Right renal pelvis (tissue), 4 donors: ENCODE measurements at places on chromosomes 2 and 18. TPM values are rescaled to one million over a fixed set of nuclear protein-coding genes. Genes with fewer than 3 reads are reported as not detected.

DNA sequence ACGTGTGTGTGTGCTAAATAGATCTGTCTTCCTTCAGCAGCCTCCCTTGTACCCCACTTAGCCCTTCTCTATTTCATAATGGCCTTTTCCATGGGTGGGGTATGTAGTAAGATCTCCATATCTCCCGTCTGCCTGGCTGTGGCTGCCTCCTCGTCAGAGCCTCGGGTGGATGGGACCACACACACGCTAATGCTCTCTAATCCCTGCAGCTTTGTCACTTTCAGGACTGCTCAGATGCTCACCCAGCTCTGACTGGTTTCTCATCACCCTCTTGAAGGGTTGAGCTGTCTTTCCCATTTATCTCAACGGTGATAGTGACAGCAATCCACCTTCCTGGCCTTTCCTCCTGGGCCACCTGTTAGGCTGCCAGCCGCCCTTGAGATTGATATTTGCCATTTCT lies 95.3 kb downstream of the DCC start:
- DNase-seq: no peak

- DNase-seq: peak; percentile 18
These were observed 1.2 kb downstream of the STK17B start for GRCh38 chr2:196170213-196170605.

GRCh38 chr2:134574611-134575330 lies 144.0 kb downstream of the TMEM163 start:
- DNase-seq: no peak

GRCh38 chr2:197200051-197200761 lies 110.4 kb downstream of the ANKRD44 start:
- no peak for DNase-seq

DNA sequence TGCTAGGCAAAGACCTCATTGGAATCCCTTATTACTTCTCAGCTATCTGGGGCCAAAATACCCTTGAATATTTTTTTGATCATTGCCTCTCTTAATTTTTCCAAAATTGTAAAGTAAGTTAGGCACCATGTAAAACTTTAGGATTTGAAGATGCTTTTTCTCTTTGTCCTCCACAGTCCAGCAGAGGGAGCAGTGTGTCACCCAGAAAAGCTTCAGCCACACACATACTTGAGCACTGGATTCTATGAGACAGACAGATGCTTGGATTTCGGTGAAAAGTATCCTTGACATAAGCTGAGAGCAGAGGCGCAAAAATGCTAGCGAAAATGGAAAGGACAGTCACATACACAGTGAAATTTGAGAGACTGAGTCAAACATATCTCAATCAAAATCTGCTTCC lies 74.7 kb upstream of the KCNJ3 start:
- DNase-seq: peak; percentile 20

DNA sequence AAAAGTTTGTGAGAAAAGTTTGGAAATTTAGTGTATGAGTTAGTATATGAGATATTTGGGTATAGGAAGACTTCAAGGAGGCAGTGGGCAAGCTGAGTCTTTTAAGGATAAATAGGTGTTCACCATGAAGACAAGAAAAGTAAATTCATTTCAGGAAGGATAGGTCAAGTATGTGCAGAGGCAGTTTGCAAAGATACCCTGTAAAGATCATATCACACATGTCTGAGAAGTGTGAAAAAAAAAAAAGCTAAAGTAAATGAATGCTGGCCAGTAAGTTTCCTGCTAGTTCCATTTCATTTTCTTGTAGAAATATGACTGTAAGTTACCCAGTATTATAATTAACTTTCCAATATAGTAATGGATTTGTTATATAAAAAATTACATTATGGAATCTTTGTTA lies 131.0 kb downstream of the PHLPP1 start:
- no peak for DNase-seq

- DNase-seq: no peak
These were observed 227.6 kb downstream of the SATB2 start for GRCh38 chr2:199230091-199230490.

DNA sequence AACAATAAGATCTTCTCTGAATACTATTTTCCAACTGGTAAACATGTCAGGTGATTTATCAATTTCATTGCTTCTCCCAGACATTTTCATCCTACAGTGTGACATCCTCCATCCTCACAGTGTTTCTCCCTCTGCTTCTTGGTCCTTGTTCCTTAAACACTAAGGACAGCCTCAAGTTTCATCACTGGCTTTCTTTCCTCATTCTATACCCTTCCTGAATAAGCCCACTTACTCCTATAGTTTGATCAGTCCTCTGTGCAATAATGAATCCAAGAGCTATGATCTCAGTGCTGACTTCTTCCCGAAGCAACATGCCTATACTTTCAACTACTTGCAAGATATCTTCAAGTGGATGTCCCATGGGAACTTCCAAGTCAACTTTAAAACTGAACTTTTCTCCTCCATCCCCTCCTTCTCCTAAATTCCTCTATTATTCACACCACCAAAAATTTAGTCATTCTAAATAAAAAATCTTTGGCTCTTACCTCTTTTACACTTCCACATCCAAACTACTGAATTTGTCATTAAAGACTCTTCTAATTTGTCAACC lies 87.6 kb downstream of the FAM228A start:
- DNase-seq: no peak

DNA sequence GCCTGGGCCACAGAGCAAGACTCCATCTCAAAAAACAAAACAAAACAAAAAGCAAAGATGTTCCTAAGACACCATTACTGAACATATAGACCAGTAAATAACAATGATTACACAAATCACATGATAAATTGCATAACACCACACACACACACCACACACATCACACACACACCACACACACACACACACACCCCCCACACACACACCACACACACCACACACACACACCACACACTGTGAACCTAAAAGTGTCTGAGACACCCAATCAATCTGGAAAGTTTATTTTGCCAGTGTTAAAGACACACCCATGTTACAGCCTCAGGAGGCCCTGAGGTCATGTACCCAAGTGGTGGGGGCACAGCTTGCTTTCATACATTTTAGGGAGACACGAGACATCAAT lies 62.6 kb upstream of the ASAP2 start:
- DNase-seq: no peak

- no peak for DNase-seq
These were observed 618.4 kb downstream of the BCL11A start for GRCh38 chr2:59935005-59935404.

DNA sequence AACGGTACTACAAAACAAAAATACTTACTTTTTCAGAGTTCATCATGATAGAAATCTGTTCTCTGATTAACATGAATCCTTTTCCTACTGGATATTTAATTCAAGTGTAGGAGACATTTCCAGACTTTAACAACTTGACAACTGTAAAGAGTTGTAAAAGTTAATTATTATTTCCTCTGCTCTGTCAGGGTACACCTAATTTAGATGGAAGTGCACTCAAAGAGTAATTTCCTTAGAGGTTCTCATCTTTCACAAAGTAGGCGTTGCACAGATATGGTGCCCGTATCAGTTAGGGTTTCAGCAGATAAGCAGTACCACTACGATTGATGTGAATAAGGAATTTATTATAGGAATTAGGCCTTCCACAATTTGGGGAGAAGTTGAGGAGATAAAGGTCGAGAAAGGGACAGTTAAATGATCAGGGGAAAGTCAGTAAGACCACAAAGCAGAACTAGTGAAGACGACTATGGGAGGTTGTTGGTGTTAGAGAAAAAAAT lies 16.2 kb upstream of the PDE11A start:
- no peak for DNase-seq

The ATP8B1 gene
- polyA plus RNA-seq: 27.8 TPM

The GALR1 gene
- 0.07 TPM for polyA plus RNA-seq

The HOXD3 gene
- 26.4 TPM for polyA plus RNA-seq

The NOL4 gene
- polyA plus RNA-seq: 2.3 TPM

The ASXL2 gene
- polyA plus RNA-seq: 21.5 TPM

The PAPOLG gene
- polyA plus RNA-seq: 27.0 TPM

The SPATA3 gene
- not detected for polyA plus RNA-seq

The SLC11A1 gene
- polyA plus RNA-seq: 0.73 TPM

The ALK gene
- polyA plus RNA-seq: 0.11 TPM
